ENCODE measurements at places on chromosomes 2 and 18. TPM values are rescaled to one million over a fixed set of nuclear protein-coding genes. Genes with fewer than 3 reads are reported as not detected.

- no peaks in the 10 kb centered on the region for H3K36me3 ChIP-seq
These were observed 2.5 kb downstream of the TLK1 start for GRCh38 chr2:171158036-171158789.

DNA sequence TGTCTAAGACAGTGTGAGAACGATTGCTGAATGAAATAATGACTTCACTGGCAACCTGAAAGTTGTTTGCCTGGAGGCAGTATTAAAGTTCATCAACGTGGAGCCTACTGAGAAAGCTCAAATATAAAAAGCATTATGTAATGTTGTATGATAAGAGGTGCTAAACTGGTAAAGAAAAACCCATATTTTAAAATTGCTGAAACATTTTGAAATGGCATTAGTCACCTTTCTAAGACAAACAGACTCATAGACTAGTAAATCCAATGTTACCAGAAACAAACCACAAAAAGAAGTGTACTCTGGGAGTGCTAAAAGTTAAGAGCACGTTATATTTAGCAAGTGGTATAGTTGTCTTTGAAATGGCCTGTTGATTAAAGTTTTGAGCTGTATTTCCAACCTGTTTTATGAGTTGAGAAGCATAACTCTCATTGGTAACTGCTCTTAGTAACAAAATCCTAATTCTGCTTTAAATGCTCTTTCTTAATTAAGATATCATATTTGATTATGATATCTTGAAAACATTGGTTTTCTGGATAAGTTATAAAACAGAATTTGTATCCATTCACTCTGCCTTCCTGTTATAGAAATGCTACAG, 62.7 kb downstream of the CYP1B1 start:
- no peaks in the 10 kb centered on the region for H3K27me3 ChIP-seq
- H3K4me1 ChIP-seq: no peaks in the 10 kb centered on the region
- H3K4me3 ChIP-seq: no peak overlapping the region
- DNase-seq: no peak
- peaks cover 8% of the 10 kb centered on the region for H3K36me3 ChIP-seq

GRCh38 chr2:67018301-67018700, 378.8 kb upstream of the ETAA1 start:
- H3K36me3 ChIP-seq: no peaks in the 10 kb centered on the region
- no peak for DNase-seq
- H3K4me3 ChIP-seq: no peak overlapping the region
- no peaks in the 10 kb centered on the region for H3K4me1 ChIP-seq
- no peak overlapping the region for H3K27ac ChIP-seq
- H3K27me3 ChIP-seq: no peaks in the 10 kb centered on the region

GRCh38 chr2:81283081-81283480, 978.5 kb upstream of the LRRTM1 start:
- no peaks in the 10 kb centered on the region for H3K36me3 ChIP-seq
- no peak for DNase-seq
- no peak overlapping the region for H3K4me3 ChIP-seq
- no peaks in the 10 kb centered on the region for H3K4me1 ChIP-seq
- no peaks in the 10 kb centered on the region for H3K27me3 ChIP-seq
- H3K27ac ChIP-seq: no peak overlapping the region

DNA sequence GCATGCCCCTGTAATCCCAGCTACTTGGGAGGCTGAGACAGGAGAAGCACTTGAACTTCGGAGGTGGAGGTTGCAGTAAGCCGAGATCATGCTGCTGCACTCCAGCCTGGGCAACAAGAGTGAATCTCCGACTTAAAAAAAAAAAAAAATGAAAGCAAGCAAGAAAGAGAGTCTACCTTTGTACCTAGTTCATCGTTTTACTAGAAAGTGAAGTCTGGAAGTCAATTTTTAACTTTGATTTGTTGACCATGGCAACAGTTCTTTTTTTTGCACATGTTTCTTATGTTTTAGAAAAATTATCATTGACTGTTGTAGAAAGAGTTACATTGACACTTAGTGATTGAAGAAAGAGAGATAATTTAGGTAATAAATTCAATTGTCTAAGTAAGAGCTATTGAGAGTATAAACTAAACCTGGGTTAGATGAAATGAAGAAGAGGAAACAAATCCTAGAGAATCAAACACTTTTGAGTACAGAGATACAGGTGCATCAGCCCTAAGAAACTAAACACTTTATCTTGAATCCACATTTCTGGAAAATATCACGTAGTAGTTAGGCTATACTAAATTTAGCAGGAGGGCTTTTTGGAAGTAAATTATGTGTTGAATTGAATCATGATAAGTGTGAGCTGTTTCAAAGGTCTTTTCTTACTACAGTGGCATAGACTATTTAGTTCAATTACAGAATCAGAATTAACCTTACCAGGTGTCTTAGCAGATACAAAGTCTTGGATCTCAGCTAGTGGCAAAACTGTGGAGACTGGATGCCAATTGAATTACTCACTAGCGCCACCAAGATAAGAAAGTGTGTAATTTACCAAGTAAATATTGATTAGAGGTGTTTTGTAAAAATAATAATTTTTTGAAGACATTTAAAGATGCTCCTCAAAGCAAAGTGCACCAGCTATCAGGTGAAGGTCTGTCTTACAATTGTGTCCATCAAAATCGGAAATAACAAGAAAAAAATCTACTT, 303.4 kb upstream of the NRXN1 start:
- DNase-seq: no peak
- no peak overlapping the region for H3K27ac ChIP-seq
- H3K36me3 ChIP-seq: no peaks in the 10 kb centered on the region
- no peaks in the 10 kb centered on the region for H3K4me1 ChIP-seq
- H3K27me3 ChIP-seq: no peaks in the 10 kb centered on the region
- no peak overlapping the region for H3K4me3 ChIP-seq

GRCh38 chr2:158928965-158929364, 39.5 kb upstream of the TANC1 start:
- no peaks in the 10 kb centered on the region for H3K27me3 ChIP-seq
- H3K36me3 ChIP-seq: no peaks in the 10 kb centered on the region
- no peak overlapping the region for H3K27ac ChIP-seq
- H3K4me1 ChIP-seq: no peaks in the 10 kb centered on the region
- no peak overlapping the region for H3K4me3 ChIP-seq

- no peak for DNase-seq
- H3K4me3 ChIP-seq: no peak overlapping the region
- no peaks in the 10 kb centered on the region for H3K36me3 ChIP-seq
- no peak overlapping the region for H3K27ac ChIP-seq
- peaks cover 10% of the 10 kb centered on the region for H3K4me1 ChIP-seq
- H3K27me3 ChIP-seq: peaks cover 65% of the 10 kb centered on the region
These were observed 3.3 kb upstream of the CERKL start for GRCh38 chr2:181660181-181660580.

GRCh38 chr2:127185093-127185492, 35.0 kb downstream of the CYP27C1 start:
- peaks cover 6% of the 10 kb centered on the region for H3K4me1 ChIP-seq
- peaks cover 41% of the 10 kb centered on the region for H3K27me3 ChIP-seq
- no peak overlapping the region for H3K4me3 ChIP-seq
- H3K27ac ChIP-seq: no peak overlapping the region
- H3K36me3 ChIP-seq: no peaks in the 10 kb centered on the region

- no peak overlapping the region for H3K4me3 ChIP-seq
- peak; percentile 23 for DNase-seq
- peaks cover 32% of the 10 kb centered on the region for H3K4me1 ChIP-seq
- no peaks in the 10 kb centered on the region for H3K36me3 ChIP-seq
- peak overlapping the region; percentile 55 for H3K27ac ChIP-seq
These were observed 90.8 kb downstream of the CCBE1 start for GRCh38 chr18:59606193-59607077.

DNA sequence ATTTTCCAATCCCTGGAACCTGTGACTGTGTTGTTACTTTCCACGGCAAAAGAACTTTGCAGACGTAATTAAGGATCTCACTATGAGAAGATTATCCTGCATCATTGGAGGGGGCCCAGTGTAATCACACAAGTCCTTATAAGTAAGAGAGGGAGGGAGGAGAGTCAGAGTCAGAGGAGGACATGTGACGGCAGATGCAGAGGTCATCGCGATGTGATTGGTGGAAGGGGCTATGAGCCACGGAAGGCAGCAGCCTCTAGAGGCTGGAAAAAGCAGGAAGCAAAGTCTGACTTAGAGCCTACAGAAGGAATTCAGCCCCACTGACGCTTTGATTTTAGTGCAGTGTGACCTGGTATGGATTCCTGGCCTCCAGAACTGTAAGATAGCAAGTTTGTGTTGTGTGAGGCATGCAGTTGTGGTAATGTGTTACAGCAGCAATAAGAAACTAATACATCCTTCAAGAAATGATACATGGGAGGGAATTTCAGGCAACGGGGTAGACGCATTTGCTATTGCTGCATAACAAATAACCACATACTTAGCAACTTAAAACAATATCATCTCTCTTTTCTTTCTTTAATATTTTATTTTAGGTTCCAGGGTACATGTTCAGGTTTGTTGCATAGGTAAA, 112.7 kb upstream of the SERPINE2 start:
- no peaks in the 10 kb centered on the region for H3K36me3 ChIP-seq
- no peak for DNase-seq
- H3K27ac ChIP-seq: no peak overlapping the region

WDR75 gene
- total RNA-seq: 17.0 TPM

PELI1 gene
- total RNA-seq: 6.6 TPM

DYNAP gene
- not detected for total RNA-seq

All from left ventricle myocardium inferior (tissue), 1 donor.